ENCODE measurements at places on chromosomes 5 and 9.

- DNase-seq: peak; percentile 3
These were observed at the start of gene PCDHGB2 for GRCh38 chr5:141359790-141360426. Gene PCDHGB2, plus strand, starts transcription at chr5:141359994. Its CDS starts 142 bp downstream, at chr5:141360136.

GRCh38 chr9:16136961-16137360, 584.1 kb downstream of the CCDC171 start:
- no peak for DNase-seq

GRCh38 chr5:67141644-67142043, 55.0 kb downstream of the CD180 start:
- no peak for DNase-seq

DNA sequence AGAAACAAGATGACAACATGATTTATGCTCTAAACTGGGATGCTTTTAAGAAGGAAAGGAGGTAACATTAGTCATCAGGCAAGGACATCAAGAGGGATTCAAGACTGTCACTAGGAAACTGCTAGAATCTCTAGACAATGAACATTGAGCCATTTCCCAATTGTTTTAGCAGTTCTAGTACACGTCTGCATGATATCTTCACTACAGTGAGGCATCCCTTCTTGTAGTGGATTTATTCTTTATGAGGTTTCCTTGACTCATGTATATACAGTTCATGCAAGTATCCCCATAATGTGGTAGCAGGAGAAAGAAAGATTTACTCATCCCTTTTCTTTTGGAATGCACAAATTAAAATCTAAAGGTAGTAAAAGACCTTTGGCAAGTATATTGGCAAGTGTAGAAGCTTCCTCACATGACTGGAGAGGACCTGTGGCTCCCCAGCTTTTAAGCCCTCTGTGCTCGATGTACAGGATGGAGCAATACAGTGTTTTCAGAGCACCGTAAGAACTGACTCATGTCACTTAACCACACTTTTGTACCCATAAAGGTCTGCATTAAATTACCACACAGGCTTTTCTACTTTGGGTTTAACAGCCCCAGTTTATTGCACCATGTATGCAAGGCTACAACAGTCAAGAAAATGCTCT, 335.9 kb downstream of the SEMA5A start:
- DNase-seq: no peak

DNA sequence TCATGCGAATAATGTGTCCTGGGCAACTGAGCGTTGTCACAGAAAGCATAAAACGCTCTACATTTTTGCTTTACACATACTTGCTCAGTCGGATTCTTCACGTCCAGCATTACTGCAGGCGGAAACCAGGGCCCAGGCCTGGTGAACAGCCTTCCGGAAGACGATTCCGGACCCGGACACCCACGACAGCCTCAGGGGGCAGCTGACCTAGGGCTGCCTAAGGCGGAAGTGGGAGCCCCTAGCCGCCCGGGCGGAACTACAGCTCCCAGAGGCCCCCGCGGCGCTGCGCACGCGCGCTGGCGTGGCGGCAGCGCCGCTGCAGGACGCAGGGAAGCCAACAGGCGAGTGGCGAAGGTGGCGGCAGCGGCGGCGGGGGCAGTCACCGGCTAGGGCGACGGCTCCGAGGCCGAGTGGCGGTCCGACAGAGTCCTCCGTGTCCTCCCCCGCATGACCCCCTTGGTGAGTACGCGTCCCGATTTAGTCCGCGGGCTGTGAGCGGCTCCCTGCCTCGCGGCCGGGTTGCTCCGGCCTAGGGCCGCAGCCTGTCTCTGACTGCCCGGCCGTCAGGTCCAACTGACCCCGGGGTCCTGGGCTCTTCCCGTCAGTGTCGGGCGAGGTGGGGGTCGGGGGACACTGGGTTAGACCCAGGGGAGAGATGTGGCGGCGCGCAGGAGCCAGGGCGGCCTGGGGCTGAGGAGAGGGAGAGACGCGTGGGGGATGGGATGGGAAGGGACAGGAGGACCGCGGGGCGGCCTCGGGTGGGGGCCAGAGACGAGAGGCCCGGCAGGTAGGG, at the start of gene GAPVD1:
Gene GAPVD1, plus strand, starts transcription at position 326 of the 793 bp plus-strand sequence. CDS start 37,096 bp downstream, outside the sequence.
- peak; percentile 88 for DNase-seq

DNA sequence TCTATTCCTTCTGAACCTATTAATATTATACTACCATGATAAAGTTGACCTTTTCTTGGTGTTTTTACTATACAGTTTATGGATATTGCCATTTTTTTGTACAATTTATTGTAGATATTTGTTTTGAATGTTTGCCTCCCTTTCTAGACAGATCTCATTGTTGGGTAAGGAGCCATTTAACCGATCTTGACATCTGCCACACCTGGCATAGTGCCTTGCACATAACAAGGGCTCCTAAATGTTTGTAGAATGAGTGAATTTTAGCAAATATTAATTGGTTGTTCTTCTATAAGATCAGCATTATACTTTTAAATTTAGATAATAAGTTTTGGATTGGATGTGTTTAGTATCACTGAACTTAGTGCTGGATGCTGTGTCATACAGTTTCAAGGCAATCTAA, 175.3 kb downstream of the GDNF start:
- no peak for DNase-seq

GRCh38 chr5:171676286-171676944, 109.2 kb upstream of the SMIM23 start:
- no peak for DNase-seq

DNA sequence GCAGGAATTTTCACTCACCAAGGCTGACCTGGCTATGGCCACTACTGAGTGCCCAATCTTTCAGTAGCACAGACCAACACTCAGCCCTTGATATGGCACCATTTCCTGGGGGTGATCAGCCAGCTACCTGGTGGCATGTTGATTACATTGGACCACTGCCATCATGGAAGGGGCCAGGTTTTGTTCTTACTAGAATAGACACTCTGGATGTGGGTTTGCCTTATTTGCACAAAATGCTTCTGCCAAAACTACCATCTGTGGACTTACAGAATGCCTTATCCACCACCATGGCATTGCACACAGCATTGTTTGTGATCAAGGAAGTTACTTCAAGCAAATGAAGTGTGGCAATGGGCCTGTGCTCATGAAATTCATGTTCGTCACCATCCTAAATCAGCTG, 69.7 kb upstream of the SH3GL2 start:
- DNase-seq: no peak

DNA sequence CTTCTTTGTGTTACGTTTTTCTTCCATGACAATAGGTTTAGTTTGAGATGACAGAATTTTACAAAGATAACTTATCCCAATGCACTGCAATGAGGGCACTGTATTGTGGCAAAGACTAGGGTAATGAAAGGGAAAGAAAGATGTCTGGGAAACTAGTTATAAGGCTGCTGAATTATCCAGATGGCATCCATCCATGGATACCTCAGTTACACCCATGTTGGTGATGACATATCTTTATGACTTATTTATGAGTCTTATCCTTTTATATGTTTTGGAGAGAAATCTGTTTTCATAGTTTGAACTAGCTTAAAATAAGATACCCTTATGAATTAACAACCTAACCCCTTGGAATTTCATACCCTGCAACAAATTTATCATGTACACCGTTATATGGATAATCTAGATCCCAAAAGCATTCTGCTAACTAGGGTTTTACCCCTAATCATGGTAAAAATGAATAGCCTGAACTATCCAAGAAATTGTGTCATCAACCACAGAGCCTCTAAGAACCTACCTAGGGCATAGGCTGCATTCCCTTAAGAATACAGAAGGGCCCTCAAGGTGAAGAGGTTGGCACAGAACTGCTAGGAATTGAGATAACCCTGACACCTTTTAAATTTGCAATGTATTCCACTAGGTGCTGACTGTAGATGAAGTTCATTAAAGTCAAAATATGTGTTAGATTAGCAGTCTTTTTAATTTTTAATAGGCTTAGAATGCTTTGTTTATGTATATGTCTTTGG, 49.5 kb upstream of the RORB start:
- DNase-seq: no peak

DNA sequence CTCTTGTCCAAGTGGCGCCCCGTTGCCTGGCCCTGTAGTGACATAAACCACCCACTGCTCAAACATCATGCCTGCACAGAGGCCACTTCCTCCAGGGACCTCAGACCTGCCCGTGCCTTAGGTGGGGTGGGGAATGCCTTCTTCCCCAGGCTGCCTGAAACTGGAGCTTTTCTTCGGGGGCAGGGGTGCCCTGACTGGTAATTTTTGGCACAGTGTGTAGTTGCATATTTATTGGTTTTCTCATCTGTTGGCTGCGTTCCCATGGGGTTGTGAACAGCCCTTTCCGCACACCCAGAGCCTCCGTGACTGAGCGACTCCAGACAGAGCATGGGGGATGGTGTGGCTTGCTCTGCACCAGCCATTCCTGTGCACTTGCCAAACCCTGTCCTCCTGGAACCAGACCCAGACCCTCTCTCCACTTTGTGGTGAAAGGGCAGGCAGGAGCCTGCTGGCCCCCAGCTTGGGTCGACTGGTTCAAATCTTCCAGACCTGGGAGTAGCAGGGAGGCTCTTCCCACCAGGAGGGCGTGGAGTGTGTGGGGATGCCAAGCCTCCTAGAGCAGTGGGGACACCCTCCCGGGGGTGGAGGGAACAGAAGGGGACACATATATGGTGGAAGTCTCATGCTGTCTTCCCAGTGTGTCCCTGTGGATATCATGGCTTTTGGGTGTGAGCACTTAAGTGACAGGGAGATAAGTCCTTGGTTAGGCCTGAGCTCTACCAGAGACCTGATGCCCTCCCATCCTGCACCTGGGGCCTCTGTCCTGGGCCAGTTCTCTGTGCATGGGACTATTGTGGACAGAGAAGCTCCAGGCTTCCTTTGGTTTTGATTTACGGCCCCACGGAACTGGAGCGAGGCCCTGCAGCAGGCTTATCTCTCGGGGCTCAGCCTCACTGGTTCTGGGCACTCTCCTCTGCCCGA, 39.6 kb downstream of the WNK2 start:
- no peak for DNase-seq

DNA sequence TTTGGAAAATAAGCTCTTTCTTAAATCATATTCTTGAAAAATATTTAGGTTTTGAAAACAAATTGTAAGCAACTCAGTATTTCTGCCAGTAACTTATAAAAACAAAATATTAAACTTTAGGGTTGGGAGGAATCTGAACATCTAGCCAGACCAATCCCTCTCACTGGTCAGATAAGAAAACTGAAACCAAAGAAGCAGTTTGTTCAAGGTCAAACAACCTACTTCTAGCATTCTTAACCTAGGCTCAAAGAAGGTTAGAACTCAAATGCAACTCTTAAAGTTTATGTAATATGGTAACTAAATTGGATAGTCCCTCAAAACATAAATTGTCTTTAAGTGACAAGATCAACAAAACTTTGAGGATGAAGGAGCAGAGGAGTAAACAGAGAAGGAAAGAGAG, 374.9 kb upstream of the TNC start:
- DNase-seq: no peak

GRCh38 chr5:21680641-21681040, 1172.5 kb downstream of the CDH12 start:
- DNase-seq: no peak

DNA sequence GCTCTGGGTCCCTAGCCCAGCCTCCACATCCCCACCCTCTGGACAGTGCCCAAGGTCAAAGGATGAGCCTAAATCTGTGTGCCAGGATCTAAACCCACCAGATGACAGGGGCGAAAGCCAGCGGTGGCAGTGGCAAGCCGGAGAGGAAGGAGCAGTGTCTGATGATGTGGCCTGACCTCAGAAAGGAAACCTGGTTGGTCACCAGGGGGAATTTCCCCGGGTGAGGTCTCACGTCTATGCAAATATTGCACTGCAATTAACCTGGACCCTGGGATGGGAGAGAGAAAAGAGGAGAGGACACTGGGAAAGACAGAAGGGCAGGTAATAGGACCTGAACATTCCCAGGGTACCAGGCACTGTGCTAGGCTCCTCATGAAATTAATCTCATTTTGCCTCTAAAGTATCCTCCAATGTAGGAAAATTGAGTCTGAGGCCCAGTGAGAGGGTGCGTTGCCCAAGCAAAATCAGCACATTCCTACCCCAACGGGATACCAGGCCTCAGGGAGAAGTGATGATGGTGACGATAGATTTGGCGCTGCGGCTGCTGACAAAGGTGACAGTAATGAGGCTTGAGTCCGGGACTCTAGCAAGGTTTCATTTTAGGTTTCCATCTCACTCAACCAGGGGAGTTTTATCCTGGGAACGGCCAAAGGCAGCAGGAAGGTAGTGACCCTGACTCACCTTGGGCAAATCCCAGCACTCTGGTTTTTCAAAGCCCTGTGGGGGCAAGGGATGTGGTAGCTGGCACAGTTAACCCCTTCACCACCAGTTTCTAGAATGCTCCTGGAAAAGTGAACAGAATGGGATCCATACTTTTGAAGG, 13.4 kb upstream of the TNIP1 start:
- peak; percentile 49 for DNase-seq

DNA sequence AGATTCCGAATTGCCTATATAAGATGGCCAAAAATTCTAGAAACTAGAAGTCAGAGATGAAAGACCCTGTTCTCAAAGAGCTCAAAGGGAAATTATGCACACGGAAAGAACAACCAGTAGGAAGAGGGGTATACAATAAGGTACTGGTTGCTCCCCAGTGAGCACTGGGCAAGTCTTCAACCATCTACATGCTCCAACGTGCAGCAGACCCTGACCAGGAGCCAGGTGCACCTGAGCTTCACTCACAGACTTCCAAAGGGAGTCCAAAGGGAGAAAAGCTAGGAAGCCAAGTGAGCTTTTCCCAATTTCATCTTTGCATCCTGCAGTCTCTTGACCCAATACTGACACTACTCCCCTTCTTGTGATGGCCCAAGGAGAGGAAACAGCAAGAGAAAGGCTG, 3.9 kb downstream of the REEP5 start:
- no peak for DNase-seq

DNA sequence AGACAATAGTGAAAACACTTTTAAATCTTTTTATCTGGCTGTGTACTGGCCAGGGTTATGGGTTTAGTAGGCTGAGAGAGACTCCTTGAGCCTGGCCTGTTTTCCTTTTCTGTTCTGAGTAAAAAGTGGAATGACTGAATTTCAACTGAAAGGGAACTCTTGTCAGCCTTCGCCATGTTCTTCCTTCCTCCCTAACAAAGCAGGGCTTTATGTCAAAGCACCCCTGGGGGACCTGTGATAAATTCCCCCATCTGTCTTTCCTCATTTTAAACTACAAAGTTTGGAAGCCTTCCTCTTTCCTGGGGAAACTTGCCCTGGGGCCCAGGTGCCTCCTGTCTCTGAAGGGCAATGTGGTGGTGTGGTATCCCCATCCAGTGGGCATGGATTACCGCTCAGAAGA, 29.7 kb downstream of the LARP1 start:
- DNase-seq: no peak

GRCh38 chr5:113274836-113275414, 159.9 kb downstream of the TSSK1B start:
- DNase-seq: no peak
